Uterine smooth muscle cell (primary cell): ENCODE measurements at places on chromosomes 1 and 21. TPM values are rescaled to one million over a fixed set of nuclear protein-coding genes. Genes with fewer than 3 reads are reported as not detected.

GBP1 gene
- total RNA-seq = 19.8 and 27.7 TPM in 2 replicates

RGS8 gene
- under 0.01 TPM in 1 of 2 replicates, not detected in the other for total RNA-seq

SLAMF9 gene
- total RNA-seq = not detected in 2 replicates

KCNQ4 gene
- total RNA-seq = under 0.01 TPM in 1 of 2 replicates, not detected in the other

PROK1 gene
- total RNA-seq = not detected in 2 replicates

LHX4 gene
- under 0.01 and 0.12 TPM in 2 replicates for total RNA-seq

LIN9 gene
- 4.1 and 12.4 TPM in 2 replicates for total RNA-seq

SIM2 gene
- under 0.01 and 0.62 TPM in 2 replicates for total RNA-seq

NT5C1A gene
- total RNA-seq = not detected in 2 replicates

UMODL1 gene
- 0.12 TPM in 1 of 2 replicates, not detected in the other for total RNA-seq

KRTAP23-1 gene
- total RNA-seq = not detected in 2 replicates

VWA1 gene
- total RNA-seq = 3.2 and 5.1 TPM in 2 replicates

GRIK3 gene
- total RNA-seq = not detected in 2 replicates

PSEN2 gene
- 26.0 and 34.7 TPM in 2 replicates for total RNA-seq

DTL gene
- total RNA-seq = 6.9 and 21.2 TPM in 2 replicates

TSPAN2 gene
- total RNA-seq = 0.55 and 1.7 TPM in 2 replicates

TCHH gene
- under 0.01 TPM in 1 of 2 replicates, not detected in the other for total RNA-seq

KRTAP11-1 gene
- not detected in 2 replicates for total RNA-seq

GBP7 gene
- 0.12 TPM in 1 of 2 replicates, not detected in the other for total RNA-seq

IL19 gene
- total RNA-seq = not detected in 2 replicates

SLC25A34 gene
- 0.44 and 0.62 TPM in 2 replicates for total RNA-seq

LCE1B gene
- total RNA-seq = not detected in 2 replicates

SLC9C2 gene
- not detected in 2 replicates for total RNA-seq

GBP6 gene
- total RNA-seq = 0.11 TPM in 1 of 2 replicates, not detected in the other

HAO2 gene
- total RNA-seq = not detected in 2 replicates

LRRC39 gene
- 0.44 and 0.50 TPM in 2 replicates for total RNA-seq

OSCP1 gene
- total RNA-seq = 7.7 and 15.5 TPM in 2 replicates

ERG gene
- total RNA-seq = 0.11 and 0.37 TPM in 2 replicates

LEMD1 gene
- total RNA-seq = 0.33 TPM in 1 of 2 replicates, not detected in the other

NDUFS5 gene
- 508 and 624 TPM in 2 replicates for total RNA-seq

PADI3 gene
- total RNA-seq = not detected in 2 replicates

MXRA8 gene
- total RNA-seq = 203 and 230 TPM in 2 replicates

NCDN gene
- total RNA-seq = 21.6 and 27.6 TPM in 2 replicates

KCND3 gene
- total RNA-seq = under 0.01 and 0.25 TPM in 2 replicates

S100A2 gene
- total RNA-seq = 1.00 and 2.4 TPM in 2 replicates

C1orf198 gene
- total RNA-seq = 16.7 and 32.9 TPM in 2 replicates

PUM1 gene
- 50.9 and 67.5 TPM in 2 replicates for total RNA-seq

OLFML2B gene
- 4.9 and 7.0 TPM in 2 replicates for total RNA-seq
